Mesothelial cell of epicardium (in vitro differentiated cells): ENCODE measurements at places on chromosomes 3 and 15. TPM values are rescaled to one million over a fixed set of nuclear protein-coding genes. Genes with fewer than 3 reads are reported as not detected.

- DNase-seq = no peak
- no peak overlapping the region for H3K4me3 ChIP-seq
- H3K27me3 ChIP-seq = peaks cover 21% of the 10 kb centered on the region
- no peaks in the 10 kb centered on the region for H3K36me3 ChIP-seq
- peaks cover 15% of the 10 kb centered on the region for H3K4me1 ChIP-seq
These were observed 70.1 kb upstream of the GLCE start for GRCh38 chr15:69090197-69090948.

- H3K27ac ChIP-seq = no peak overlapping the region
- no peaks in the 10 kb centered on the region for H3K27me3 ChIP-seq
- H3K4me3 ChIP-seq = no peak overlapping the region
- H3K36me3 ChIP-seq = no peaks in the 10 kb centered on the region
- H3K4me1 ChIP-seq = no peaks in the 10 kb centered on the region
These were observed 1291.9 kb downstream of the SI start for GRCh38 chr3:163786416-163786815.

DNA sequence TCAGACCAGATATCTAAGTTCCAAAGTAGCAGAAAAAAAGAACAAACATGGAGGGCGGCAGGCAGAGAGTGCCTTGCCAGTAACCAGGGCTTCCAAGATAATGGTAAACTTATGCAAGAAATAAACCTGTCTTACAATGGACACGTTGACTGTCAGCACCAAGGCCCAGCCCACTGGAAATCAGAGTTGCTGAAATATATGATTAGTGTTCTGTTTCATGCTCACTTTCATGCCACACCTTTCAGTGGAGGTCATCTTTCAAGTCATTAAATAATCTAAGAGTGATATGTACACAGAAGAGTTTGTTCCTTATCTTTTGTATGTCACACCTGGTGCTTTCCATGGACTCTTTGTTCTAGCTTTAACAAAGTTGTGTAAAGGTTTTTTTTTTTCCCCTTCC lies 358.1 kb downstream of the MECOM start:
- peaks cover 48% of the 10 kb centered on the region for H3K4me1 ChIP-seq
- no peak overlapping the region for H3K4me3 ChIP-seq
- no peaks in the 10 kb centered on the region for H3K27me3 ChIP-seq
- H3K36me3 ChIP-seq = no peaks in the 10 kb centered on the region
- H3K27ac ChIP-seq = peak overlapping the region; percentile 64
- DNase-seq = no peak

GRCh38 chr3:107956991-107957900 lies 133.6 kb downstream of the CD47 start:
- peak overlapping the region; percentile 75 for H3K27ac ChIP-seq
- peaks cover 61% of the 10 kb centered on the region for H3K4me1 ChIP-seq
- H3K4me3 ChIP-seq = peak overlapping the region; percentile 9
- no peak for DNase-seq
- no peaks in the 10 kb centered on the region for H3K36me3 ChIP-seq

DNA sequence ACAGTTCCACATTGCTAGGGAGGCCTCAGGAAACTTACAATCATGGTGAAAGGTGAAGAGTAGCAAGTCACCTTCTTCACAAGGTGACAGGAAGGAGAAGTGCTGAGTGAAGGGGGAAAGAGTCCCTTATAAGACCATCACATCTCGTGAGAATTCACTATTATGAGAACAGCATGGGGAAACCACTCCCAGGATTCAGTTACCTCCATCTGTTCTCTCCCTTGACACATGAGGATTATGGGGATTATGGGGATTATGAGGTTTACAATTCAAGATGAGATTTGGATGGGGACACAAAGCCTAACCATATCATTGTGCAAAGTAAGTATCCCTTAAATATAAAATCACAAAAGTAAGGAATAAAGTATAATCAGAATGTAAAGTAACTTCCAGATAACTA lies 375.9 kb upstream of the NAALADL2 start:
- H3K27ac ChIP-seq = no peak overlapping the region
- H3K36me3 ChIP-seq = no peaks in the 10 kb centered on the region
- no peaks in the 10 kb centered on the region for H3K27me3 ChIP-seq

- peaks cover 3% of the 10 kb centered on the region for H3K27me3 ChIP-seq
- no peak for DNase-seq
- no peaks in the 10 kb centered on the region for H3K36me3 ChIP-seq
- H3K4me1 ChIP-seq = peaks cover 3% of the 10 kb centered on the region
These were observed 222.6 kb downstream of the LRRC3B start for GRCh38 chr3:26845194-26845593.

DNA sequence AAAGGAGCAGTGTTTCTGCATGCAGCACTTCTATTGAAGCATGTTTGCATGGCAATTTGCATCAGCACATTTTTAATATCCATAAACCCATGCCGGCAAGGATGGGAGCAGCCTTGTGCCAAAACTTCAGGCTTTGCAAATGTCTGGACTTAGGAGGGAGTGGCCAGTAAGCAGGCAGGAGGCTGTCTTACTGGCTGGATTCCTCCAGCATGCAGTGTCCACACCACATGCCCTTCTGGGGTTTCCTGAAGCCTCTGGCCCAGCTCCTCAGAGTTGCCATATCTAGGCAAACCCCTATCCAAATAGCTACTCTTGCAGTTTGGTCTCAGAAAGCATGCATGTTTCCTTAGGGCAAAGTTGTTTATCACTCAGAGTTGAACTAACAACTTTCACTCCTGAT lies 139.1 kb upstream of the MRPS22 start:
- no peaks in the 10 kb centered on the region for H3K36me3 ChIP-seq
- no peak overlapping the region for H3K4me3 ChIP-seq
- no peak for DNase-seq
- H3K27me3 ChIP-seq = peaks cover 30% of the 10 kb centered on the region
- peaks cover 6% of the 10 kb centered on the region for H3K4me1 ChIP-seq

- H3K27ac ChIP-seq = no peak overlapping the region
- peaks cover 14% of the 10 kb centered on the region for H3K4me1 ChIP-seq
- H3K36me3 ChIP-seq = no peaks in the 10 kb centered on the region
These were observed 87.5 kb downstream of the FAM43A start for GRCh38 chr3:194773216-194773615.

DNA sequence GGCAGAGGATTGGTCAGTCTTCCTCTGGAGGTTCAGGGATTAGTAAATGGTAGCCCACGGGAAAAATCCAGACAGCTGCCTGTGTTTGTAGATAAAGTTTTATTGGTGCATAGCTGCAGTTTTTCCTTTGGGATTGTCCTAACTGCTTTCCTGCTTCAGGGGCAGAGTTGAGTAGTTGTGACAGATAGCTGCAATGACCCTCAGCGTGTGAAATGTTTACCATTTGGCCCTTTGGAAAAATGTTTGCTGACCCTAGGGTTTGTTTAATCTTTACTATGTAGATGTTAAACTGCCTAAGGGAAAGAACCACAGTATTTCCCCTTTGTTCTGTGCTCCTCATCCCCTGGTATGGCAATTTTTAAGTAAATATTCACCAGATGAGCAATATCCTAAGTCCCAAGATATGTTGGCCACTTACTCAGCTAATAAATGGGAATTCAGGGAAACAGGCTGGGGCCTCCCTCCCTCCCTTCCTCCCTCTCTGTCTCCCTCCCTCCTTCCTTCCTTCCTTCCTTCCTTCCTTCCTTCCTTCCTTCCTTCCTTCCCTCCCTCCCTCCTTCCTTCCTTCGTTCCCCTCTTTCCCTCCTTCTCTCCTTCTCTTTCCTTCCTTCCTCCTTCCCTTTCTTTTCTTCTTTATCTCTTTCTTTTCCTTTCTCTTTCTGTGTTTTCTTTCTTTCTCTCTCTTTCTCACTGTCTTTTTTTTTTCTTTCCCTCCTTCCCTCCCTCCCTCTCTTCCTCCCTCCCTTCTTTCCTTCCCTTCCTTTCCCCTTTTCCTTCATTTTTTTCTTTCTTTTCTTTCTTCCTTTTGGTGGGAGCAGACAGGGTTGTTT lies 234.6 kb upstream of the BHLHE40 start:
- no peak overlapping the region for H3K27ac ChIP-seq
- peaks cover 15% of the 10 kb centered on the region for H3K4me1 ChIP-seq
- DNase-seq = no peak
- no peaks in the 10 kb centered on the region for H3K36me3 ChIP-seq

DNA sequence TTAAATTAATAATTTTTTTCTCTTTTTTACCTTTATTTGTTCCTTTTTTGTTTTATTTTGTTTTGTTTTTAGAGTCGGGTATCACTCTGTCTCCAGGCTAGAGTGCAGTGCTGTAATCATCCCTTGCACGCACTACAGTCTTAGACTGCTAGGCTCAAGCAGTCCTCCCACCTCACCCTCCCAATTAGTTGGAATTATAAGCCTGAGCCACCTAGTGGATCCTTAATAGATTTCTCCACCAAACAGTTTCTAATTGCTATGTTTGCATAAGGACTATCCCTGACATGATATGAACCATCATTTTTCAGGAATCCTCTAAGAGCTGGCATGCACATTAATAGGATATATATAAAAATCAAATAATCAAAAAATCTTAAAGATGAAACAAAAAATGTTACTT lies 993.2 kb downstream of the OTOL1 start:
- no peak overlapping the region for H3K4me3 ChIP-seq
- no peaks in the 10 kb centered on the region for H3K27me3 ChIP-seq
- no peaks in the 10 kb centered on the region for H3K36me3 ChIP-seq
- peaks cover 5% of the 10 kb centered on the region for H3K4me1 ChIP-seq
- DNase-seq = no peak

DNA sequence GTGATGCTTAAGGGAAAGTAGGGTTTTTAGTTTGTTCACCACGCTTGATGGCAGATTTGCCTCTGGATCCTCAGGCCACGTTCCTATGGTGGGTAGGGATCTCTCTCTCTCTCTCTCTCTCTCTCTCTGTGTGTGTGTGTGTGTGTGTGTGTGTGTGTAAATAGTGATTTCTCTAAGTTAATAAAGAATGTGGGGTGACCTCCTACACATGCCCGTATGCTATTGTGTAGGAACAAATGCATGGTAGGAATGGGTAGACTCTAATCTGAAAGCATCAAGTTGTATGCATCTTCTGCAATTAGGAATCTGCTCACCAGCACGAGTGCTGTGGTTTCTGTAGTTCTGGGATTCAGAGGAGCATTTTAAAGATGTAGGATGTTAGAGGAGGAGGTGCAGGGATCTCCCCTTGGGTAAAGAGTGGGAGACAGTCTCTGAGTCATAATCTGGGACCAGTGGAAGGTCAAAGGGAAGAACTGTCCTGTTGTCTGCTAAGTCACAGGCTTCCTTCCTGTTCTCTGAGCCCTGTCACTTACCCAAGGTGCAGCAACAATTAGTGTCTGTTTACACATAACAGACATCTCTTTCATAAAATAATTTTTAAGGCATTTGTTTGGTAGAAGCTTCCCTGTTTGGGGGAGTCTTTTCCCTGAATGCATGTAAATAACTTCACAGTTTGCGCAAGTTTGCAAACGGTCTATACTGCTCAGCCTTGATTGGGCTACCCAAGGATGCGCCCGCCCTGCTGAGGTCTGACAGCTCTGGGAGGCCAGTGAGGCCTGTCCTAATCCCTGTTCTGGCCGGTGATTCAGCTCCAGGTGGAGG lies 139.8 kb downstream of the IGF1R start:
- peaks cover 28% of the 10 kb centered on the region for H3K4me1 ChIP-seq
- DNase-seq = no peak
- peak overlapping the region; percentile 3 for H3K27ac ChIP-seq
- no peaks in the 10 kb centered on the region for H3K36me3 ChIP-seq

- H3K27ac ChIP-seq = peak overlapping the region; percentile 97
- H3K36me3 ChIP-seq = no peaks in the 10 kb centered on the region
These were observed 192.2 kb upstream of the TPM1 start for GRCh38 chr15:62850318-62850717.

GRCh38 chr3:71416876-71417275 lies 166.7 kb downstream of the FOXP1 start:
- H3K4me3 ChIP-seq = no peak overlapping the region
- peaks cover 62% of the 10 kb centered on the region for H3K4me1 ChIP-seq
- no peak for DNase-seq
- peak overlapping the region; percentile 65 for H3K27ac ChIP-seq
- H3K36me3 ChIP-seq = no peaks in the 10 kb centered on the region
- H3K27me3 ChIP-seq = no peaks in the 10 kb centered on the region

GRCh38 chr3:58899953-58900298 lies 149.9 kb downstream of the CFAP20DC start:
- H3K4me3 ChIP-seq = no peak overlapping the region
- DNase-seq = no peak
- H3K27me3 ChIP-seq = no peaks in the 10 kb centered on the region
- peaks cover 10% of the 10 kb centered on the region for H3K4me1 ChIP-seq

GRCh38 chr3:124303305-124303910 lies 311.5 kb upstream of the ROPN1 start:
- H3K4me1 ChIP-seq = peaks cover 6% of the 10 kb centered on the region
- peaks cover 15% of the 10 kb centered on the region for H3K36me3 ChIP-seq
- no peaks in the 10 kb centered on the region for H3K27me3 ChIP-seq
- H3K4me3 ChIP-seq = no peak overlapping the region
- H3K27ac ChIP-seq = no peak overlapping the region
- DNase-seq = no peak

DNA sequence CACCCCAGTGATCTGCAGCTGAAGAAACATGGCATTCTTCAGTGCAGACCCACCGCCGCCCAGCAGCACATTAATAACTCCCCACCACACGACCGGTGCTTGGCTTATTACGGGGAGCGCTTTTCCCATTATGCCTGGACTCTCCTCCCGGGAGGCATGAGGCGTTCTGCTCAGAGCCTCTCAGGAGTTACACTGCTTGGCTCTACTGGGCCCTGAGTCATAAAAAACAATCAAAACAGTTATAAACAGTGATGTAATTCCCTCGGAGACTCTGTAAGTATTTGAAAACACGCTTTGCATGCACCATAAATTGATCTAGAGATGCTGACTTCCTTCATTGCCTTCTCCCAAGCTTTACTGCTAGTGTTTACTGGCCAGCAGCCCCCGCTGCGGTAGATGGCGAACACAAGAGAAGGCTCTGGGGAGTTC lies 77.1 kb upstream of the SNRPA1 start:
- H3K4me1 ChIP-seq = peaks cover 20% of the 10 kb centered on the region
- no peak for DNase-seq
- no peaks in the 10 kb centered on the region for H3K36me3 ChIP-seq
- no peak overlapping the region for H3K4me3 ChIP-seq

Gene KIF7
- 26.5 to 30.1 TPM (median 26.6 TPM) in 3 replicates for total RNA-seq

Gene CCR2
- not detected in 3 replicates for total RNA-seq

Gene NUP210
- 25.9 to 27.9 TPM (median 26.7 TPM) in 3 replicates for total RNA-seq

Gene GOLGA8G
- total RNA-seq = not detected in 3 replicates

Gene BLM
- total RNA-seq = 11.2 to 13.4 TPM (median 12.9 TPM) in 3 replicates

Gene CCR5
- total RNA-seq = not detected in 3 replicates

Gene SENP5
- 44.4 to 47.3 TPM (median 46.5 TPM) in 3 replicates for total RNA-seq

Gene BLOC1S6
- total RNA-seq = 41.7 to 44.3 TPM (median 43.6 TPM) in 3 replicates

Gene DNAH12
- total RNA-seq = 0.29 to 0.60 TPM (median 0.43 TPM) in 3 replicates

Gene ABCF3
- total RNA-seq = 65.7 to 67.9 TPM (median 67.8 TPM) in 3 replicates

Gene THRB
- total RNA-seq = 2.1 to 3.4 TPM (median 2.4 TPM) in 3 replicates
